ENCODE measurements at places on chromosomes 12 and 14.
A peak's percentile ranks its signal among the peaks of the same experiment; 100 is the strongest.

- DNase-seq = no peak
These were observed 51.4 kb downstream of the FBXW8 start for GRCh38 chr12:116962197-116962596.

DNA sequence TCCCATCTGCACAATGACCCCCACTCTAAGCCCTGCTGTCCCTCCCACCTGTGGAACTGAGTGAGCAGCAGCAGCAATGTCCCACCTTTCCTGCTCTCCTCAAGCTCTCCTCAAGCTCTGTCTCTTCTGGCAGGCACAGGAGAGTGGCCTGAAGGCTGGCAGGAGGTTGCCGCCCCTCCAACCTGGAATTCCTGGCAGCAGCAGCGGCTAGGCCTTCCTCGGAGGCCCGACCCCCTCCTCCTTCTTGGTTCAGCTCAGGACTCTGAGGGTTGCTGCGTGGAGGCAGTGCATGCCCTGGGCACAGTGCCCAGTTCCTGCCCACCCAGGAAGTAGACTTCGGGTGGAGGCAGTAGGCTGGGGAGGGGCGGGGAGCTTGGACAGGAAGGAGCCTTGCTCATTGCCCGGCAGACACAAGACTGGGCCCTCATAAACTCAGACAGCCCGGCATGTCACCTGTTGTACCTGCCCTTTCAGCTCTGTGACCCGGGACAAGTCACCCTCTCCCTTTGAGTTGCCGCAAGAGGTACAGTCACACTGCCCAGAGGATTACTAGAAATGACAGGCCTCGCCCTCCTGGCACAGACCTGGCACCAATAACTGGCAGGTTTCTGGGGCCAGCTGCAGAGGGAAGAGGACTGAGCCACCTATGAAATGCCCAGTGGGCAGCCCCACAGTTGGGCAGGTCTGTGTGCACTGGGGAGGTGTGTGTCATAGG lies 2.1 kb upstream of the SERPINA1 start:
- DNase-seq = no peak

GRCh38 chr12:26895672-26896071 lies 42.1 kb downstream of the INTS13 start:
- no peak for DNase-seq

- DNase-seq = no peak
These were observed 155.1 kb upstream of the PRICKLE1 start for GRCh38 chr12:42744539-42745182.

GRCh38 chr14:80095623-80096022 lies 115.7 kb downstream of the DIO2 start:
- DNase-seq = no peak

- no peak for DNase-seq
These were observed 35.5 kb upstream of the PRPF39 start for GRCh38 chr14:45048385-45048784.

GRCh38 chr12:19550626-19551025 lies 111.3 kb downstream of the AEBP2 start:
- DNase-seq = no peak

DNA sequence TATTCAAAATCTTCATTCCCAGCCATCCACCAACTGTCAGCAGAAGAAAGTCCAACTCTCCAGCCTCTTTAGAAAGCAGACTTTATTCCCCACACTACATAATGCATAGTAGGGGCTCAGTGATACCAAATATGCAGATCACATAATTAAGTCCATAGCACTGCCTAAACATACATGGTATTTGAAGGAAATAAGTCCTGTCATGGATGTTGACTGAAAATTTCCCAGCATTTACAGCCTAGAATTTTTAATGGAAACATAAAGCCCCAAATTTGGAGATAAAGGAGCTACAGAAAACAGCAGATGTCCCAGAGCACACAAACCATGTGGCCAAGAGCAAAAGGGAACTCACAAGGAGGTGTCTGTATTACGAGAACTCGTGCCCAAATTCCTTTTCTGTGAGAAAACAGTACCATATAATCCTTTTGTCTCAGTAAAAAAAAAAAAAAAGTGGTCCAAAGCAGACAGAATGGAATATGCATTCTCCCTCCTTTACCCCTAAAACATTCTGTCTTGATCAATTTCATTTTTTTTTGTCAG lies 920.5 kb downstream of the NRXN3 start:
- no peak for DNase-seq

- DNase-seq = no peak
These were observed 21.8 kb downstream of the PLXNC1 start for GRCh38 chr12:94169966-94170689.

- no peak for DNase-seq
These were observed 208.6 kb downstream of the SLC38A4 start for GRCh38 chr12:46617167-46617566.

- DNase-seq = no peak
These were observed 47.8 kb downstream of the PEBP1 start for GRCh38 chr12:118183711-118184110.

DNA sequence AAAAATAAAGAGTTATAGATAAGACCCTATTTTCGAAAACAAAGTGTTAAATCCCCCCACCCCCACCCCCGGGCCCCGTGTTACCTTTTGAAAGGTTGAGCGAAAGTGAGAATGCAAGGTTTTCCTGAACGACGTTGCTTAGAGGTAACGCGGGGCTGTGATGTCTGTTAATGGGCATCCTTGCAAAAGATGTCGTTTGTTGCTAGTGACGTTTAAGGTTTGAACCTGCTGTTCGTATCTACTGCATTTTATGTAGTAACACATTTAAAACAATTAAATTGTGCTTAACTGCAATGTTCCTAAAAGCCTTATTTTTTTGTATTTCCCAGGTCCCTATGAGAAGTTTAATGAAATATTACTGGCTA lies 1.2 kb downstream of the CPSF6 start:
- no peak for DNase-seq

- DNase-seq = peak; percentile 76
These were observed 35.4 kb upstream of the LTA4H start for GRCh38 chr12:96070670-96071279.

- peak; percentile 27 for DNase-seq
These were observed 221.6 kb downstream of the C12orf75 start for GRCh38 chr12:105552056-105552455.

GRCh38 chr12:54719691-54720090 lies 71.5 kb upstream of the DCD start:
- DNase-seq = no peak

GRCh38 chr14:101361044-101361443 lies 200.3 kb upstream of the DIO3 start:
- DNase-seq = no peak

DNA sequence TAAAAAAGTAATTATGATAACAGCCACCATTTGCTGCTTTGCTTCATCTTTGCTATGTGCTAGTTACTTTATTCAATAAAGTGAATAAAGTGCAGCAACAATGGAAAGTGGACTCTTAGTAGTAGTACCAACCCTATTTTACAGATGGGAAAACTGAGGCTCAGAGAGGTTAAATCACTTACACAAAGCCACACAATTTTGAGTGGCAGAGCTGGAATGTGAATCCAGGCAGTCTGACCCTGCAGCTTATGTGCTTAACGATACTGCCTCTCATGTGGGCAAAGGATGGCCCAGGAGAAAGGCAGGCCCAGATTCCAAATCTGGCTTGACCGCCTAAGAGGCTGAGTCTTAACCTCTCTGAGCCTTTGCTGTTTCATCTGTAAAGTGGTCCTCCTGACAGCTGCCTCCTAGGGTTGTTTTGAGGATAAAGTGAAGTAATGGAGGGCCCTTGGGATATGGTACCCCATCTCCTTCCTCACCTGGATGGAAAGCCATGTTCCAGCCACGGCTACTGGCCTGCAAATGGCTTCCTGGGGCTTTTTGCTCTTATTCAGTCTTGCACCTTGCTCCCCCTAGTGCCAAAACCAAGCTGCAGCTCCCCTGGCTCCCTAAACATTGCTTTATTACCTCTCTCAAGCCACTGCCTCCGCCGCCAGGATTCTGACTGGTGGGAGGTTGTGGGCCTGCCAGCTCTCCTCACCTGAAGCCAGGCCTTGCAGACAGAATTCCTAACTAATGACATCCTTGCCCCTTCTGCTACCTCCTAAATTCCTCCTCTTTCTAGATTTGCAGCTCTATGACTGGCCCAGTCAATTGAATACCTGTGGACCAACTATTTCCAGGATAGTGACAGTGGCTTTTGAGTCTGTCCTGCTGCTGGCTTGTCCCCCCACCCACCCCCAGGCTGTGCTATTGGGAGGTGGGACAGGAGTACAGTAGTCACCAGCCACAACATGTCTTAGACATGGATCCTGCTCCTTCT lies 283.3 kb upstream of the PWP1 start:
- peak; percentile 24 for DNase-seq

GRCh38 chr14:54902521-54903420 lies at the start of gene GCH1:
Gene GCH1, minus strand, starts transcription at chr14:54902826. Its CDS starts 163 bp downstream, at chr14:54902663.
- no peak for DNase-seq

- no peak for DNase-seq
These were observed 30.7 kb upstream of the BCL7A start for GRCh38 chr12:121990692-121991603.

DNA sequence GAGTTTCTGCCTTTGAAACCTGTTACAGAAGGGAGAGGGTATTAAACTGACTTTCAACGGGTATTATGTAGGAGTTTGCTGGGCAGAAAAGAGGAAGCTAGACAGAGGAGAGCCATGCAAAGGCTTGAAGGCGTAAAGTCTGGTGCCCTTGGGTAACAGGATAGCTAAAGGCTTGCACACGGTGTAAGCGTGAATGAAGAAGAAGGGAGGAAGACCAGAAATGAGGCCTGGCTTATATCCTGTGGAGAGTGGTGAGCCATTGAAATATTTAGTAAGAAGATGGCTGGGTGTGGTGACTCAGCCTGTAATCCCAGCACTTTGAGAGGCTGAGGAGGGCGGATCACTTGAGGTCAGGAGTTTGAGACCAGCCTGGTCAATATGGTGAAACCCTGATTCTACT lies 22.6 kb downstream of the SUDS3 start:
- DNase-seq = no peak

GRCh38 chr14:64364907-64365306 lies 23.2 kb upstream of the MTHFD1 start:
- no peak for DNase-seq

DNA sequence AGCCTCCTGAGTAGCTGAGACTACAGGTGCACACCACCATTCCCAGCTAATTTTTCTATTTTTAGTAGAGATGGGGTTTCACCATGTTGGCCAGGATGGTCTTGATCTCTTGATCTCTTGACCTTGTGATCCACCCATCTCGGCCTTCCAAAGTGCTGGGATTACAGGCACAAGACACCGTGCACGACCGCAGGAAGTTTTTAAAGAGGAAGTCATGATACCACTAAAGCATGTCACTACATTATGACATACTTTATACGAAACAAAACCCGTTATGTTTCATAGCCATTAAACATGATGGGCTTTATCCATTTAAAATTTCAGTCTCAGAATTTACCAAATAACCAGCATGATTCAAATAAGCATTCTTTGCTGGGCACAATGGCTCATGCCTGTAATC lies 83.8 kb upstream of the DUSP6 start:
- no peak for DNase-seq

DNA sequence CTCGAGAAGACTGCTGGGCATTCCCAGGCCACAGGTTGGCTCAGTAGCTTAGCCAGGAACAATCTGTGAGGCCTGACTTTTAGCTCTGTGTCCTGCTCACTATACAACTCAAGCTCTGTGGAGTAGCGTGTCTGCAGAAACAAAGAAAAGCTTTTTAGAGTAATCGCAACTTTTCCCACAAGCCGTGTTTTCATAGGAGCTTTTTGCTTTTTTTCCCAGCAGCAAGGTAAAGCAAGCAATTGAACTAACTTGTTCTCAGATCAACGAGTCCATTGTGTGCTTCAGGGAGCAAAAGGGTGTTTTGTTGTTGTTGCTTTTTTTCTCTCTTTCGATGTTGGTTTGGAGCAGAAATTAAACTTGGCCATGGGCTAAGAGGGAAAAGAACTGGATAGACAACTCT lies 97.3 kb upstream of the BCL2L14 start:
- no peak for DNase-seq

DNA sequence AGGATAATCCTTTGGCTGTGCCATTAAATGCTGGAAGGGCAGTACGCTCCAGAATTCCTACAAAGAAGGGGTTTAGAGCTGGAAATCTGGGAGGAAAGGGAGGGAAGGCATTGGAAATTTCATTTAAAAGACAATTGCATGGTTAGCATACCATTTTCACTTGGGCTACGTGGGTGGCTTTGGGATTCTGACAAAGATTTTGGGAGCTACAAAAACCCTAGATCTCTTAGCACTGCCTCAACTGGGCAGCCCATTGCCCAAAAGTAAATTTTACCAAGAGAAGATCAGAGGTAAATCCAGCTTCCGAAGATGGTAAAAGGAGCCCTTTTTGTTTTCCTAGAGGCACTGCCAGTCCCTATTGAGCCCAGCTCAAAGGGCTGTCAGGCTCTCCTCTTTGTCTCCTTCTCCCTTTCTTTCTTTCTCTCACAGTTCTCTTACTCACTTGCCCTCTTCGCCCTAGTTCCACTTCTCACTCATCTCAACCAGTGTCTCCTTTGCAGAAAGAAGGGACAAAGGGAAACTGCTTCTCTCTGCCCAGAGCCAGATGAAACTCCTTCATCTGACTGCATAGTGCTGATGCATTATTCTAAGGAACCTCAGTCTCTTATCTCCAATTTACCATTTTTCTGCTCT lies 125.4 kb upstream of the PLEKHA5 start:
- no peak for DNase-seq

GRCh38 chr12:91985002-91985787 lies 160.5 kb downstream of the BTG1 start:
- DNase-seq = no peak

- DNase-seq = no peak
These were observed 7.7 kb upstream of the PPTC7 start for GRCh38 chr12:110590806-110591326.

- no peak for DNase-seq
These were observed 1.7 kb upstream of the NEK9 start for GRCh38 chr14:75128596-75128990.

- no peak for DNase-seq
These were observed 13.6 kb downstream of the ITGA7 start for GRCh38 chr12:55694188-55694515.

DNA sequence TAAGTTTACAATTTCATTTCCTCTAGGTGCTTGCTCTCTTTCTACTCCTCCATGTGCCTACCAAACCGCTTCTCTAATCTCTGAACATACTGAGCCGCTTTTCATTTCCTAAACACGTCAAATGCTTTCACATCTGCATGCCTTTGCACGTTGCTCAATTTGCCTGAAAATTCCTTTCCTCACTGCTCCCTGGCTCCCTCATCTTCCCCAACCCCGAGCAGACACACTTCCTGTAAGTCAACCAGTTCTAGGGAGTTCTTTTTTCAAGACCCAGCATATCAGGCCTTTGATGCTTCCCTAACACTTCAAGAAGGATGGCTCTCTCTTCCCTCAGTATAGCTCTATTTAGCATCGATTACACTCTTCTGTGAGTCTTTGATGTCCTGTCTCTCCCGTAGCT lies 50.3 kb downstream of the LMO3 start:
- DNase-seq = no peak

- DNase-seq = no peak
These were observed 122.3 kb downstream of the EML1 start for GRCh38 chr14:99915305-99916090.

- no peak for DNase-seq
These were observed 9.9 kb upstream of the LYZ start for GRCh38 chr12:69338120-69338859.

- no peak for DNase-seq
These were observed 370.3 kb downstream of the BCL11B start for GRCh38 chr14:98901511-98902205.

- DNase-seq = no peak
These were observed 92.9 kb upstream of the EGLN3 start for GRCh38 chr14:34043627-34044372.

GRCh38 chr12:64740646-64741045 lies 18.6 kb downstream of the GNS start:
- no peak for DNase-seq

GRCh38 chr14:27049701-27050100 lies 451.9 kb upstream of the NOVA1 start:
- no peak for DNase-seq
